ENCODE measurements at places on chromosomes 11 and 22. TPM values are rescaled to one million over a fixed set of nuclear protein-coding genes. Genes with fewer than 3 reads are reported as not detected.

The TMEM225 gene
- not detected for total RNA-seq

DNA sequence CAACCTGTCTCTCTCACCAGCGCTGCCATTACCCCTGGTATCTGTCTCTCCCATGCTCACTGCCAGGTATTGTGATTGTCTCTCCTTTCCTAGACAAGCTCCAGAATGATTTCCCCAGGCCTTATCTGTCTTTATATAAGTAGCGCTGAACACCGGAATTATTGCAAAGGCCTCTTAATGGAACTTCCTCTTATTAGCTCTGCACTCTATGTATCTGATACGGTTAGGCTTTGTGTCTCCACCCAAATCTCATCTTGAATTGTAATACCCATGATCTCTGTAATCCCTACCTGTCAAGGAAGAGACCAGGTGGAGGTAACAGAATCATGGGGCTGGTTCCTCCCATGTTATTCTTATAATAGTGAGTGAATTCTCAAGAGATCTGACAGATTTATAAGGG lies 39.3 kb downstream of the DDI1 start:
- H3K4me1 ChIP-seq: no peaks in the 10 kb centered on the region
- no peak overlapping the region for H3K27ac ChIP-seq
- H3K27me3 ChIP-seq: no peaks in the 10 kb centered on the region
- no peak overlapping the region for H3K4me3 ChIP-seq

DNA sequence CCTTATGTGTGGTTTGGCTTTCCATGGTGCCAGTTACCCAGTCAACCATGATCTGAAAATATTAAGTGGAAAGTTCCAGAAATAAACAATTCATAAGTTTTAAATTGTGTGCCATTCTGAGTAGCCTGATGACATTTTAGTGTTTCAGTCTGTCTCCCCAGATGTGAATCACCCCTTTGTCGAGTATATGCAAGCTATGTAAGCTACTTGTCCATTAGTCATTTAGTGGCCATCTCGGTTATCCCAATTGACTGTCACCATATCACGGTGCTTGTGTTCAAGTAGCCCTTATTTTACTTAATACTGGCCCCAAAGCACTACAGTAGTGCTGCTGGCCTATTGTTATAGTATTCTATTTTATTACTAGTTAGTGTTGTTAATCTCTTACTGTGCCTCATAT lies 44.9 kb downstream of the ATG16L2 start:
- DNase-seq: no peak
- no peak overlapping the region for H3K27ac ChIP-seq
- H3K4me3 ChIP-seq: no peak overlapping the region
- no peaks in the 10 kb centered on the region for H3K4me1 ChIP-seq
- H3K36me3 ChIP-seq: peaks cover 10% of the 10 kb centered on the region

DNA sequence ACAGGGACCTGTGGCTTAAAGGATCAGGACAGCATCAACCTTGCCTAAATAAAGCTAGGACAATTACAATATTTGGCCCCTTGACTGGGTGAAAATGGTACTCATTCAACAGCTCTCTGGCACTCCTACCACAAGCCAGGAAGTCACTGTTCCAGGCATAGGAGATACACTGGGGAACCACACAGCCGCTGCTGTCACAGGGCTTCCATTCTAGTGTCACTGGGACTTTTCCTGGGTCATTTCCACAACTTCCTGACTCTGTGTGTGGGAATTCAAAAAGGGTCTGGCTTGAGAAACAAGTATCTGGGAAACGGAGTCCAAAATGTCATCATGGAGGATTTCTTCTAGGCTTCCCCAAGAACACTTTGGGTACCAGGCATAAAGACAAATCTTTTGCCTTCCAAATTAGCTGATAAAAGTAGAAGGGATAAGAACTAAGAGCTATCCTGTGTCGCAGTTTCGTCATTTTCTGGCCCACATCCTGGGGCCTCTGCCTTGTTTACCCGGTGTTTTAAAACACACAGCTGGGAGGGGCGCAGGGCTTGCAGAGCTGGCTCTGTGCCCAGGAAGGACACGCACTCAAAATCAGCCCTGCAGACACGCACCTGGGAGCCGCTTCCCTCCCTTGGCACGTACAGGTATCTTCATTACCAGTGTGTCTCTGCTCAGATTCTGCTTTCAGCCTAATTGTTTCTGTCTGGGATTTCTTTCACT lies 38.0 kb downstream of the TMEM45B start:
- H3K4me1 ChIP-seq: peaks cover 56% of the 10 kb centered on the region
- DNase-seq: peak; percentile 89
- no peaks in the 10 kb centered on the region for H3K27me3 ChIP-seq
- peak overlapping the region; percentile 100 for H3K27ac ChIP-seq

The CNIH2 gene
- 2.5 TPM for total RNA-seq

GRCh38 chr11:14290422-14290821 lies 68.6 kb downstream of the RRAS2 start:
- H3K27ac ChIP-seq: no peak overlapping the region
- H3K36me3 ChIP-seq: peaks cover 57% of the 10 kb centered on the region
- DNase-seq: no peak
- H3K4me1 ChIP-seq: peaks cover 27% of the 10 kb centered on the region
- H3K27me3 ChIP-seq: no peaks in the 10 kb centered on the region

GRCh38 chr22:20243176-20243536 lies 25.0 kb downstream of the RTN4R start:
- H3K36me3 ChIP-seq: no peaks in the 10 kb centered on the region
- no peak for DNase-seq
- peaks cover 44% of the 10 kb centered on the region for H3K4me1 ChIP-seq
- H3K27me3 ChIP-seq: no peaks in the 10 kb centered on the region
